ENCODE measurements at places on chromosomes 1 and 21.

DNA sequence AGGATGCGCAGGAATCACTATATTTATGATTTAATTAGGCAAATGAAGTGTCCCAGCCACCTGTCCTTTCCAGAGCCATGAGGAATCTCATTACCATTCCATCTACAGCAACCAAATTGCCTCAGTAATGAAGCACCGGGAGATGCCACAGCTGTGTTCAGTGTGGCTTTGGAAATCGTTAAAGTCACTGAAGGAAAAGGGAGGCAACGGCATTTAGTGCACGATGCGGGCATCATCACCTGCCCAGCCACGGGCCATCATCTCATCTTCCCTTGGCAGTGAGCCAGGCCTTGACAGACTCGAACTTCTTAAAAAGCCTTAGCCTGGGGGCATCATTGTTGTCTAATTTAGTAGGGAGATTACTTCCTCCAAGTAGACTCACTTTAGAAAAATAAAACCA lies 67.8 kb downstream of the CNIH3 start:
- DNase-seq, result no peak

- peak; percentile 40 for DNase-seq
Measured at GRCh38 chr1:238252033-238252802, 361.5 kb upstream of the ZP4 start.

- DNase-seq, result no peak
Measured at GRCh38 chr1:56169856-56170255, 409.5 kb downstream of the PLPP3 start.

- DNase-seq, result no peak
Measured at GRCh38 chr1:182649041-182649440, 35.3 kb downstream of the RGS8 start.

- DNase-seq, result peak; percentile 59
Measured at GRCh38 chr1:89971600-89971999, 23.3 kb upstream of the ZNF326 start.

- DNase-seq, result no peak
Measured at GRCh38 chr21:46217511-46218196, 10.9 kb downstream of the LSS start.

- DNase-seq, result peak; percentile 69
Measured at GRCh38 chr1:179550746-179551682, 24.7 kb downstream of the NPHS2 start.

- DNase-seq, result no peak
Measured at GRCh38 chr1:80582980-80583379, 1217.8 kb upstream of the ADGRL2 start.

DNA sequence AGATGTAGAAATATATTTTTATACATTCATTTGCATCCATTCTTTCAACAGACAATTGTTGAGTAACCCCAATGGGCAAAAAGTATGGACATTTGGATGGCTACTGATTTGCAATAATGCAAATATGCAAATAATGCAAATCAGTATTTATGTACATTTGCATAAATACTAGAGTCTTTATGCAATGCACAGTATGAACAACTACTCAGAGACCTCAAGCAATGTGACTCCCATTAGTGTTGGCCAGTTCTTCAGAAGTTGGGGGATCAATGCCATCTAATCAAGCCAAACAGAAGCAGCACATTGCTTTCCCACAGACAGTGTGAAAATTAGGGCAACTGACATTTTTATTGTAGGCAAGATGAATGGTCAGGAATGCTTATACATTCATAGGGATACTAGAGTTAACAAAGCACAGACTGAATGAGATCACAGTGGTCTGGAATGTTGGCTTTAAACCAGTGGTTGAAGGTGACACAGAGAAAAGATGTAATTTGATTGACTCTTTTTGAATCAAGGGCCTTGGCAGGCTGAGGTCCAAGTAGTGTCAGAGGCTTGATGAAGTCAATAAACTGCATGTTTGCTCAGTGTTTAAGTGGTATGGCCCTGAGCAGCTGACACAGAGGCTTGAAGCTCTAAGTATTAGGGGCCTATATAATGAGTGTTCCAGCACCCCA lies 256.6 kb downstream of the CTH start:
- DNase-seq, result no peak

- no peak for DNase-seq
Measured at GRCh38 chr1:5343256-5344020, 648.8 kb downstream of the NPHP4 start.
